MCF 10A (cell line): ENCODE measurements at places on chromosomes 12 and 14. TPM values are rescaled to one million over a fixed set of nuclear protein-coding genes. Genes with fewer than 3 reads are reported as not detected.

- H3K27ac ChIP-seq: no peak overlapping the region
- no peaks in the 10 kb centered on the region for H3K27me3 ChIP-seq
- DNase-seq: no peak
Measured at GRCh38 chr12:105983622-105984320, 155.0 kb downstream of the NUAK1 start.

DNA sequence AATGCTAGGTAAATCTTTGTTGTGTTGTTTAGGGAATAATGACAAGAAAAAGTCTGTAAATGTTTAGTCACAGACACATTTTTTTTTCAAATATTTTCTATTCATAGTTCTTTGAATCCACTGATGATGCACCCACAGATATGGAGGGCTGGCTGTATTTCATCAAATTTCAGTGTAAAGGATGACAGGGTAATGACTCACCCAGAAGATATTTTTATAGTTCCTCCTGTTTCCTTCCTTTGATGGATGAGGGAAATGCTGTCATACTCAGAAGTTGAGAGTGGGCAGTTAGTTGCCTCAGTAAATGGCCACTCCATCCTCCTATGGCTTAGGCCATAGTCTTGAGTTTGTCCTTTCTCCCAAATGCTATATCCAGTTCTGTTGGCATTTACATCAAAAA is 76.9 kb upstream of the REP15 start:
- no peak overlapping the region for H3K4me3 ChIP-seq
- H3K27ac ChIP-seq: peak overlapping the region; percentile 78
- H3K27me3 ChIP-seq: no peaks in the 10 kb centered on the region
- H3K36me3 ChIP-seq: peaks cover 7% of the 10 kb centered on the region
- H3K4me1 ChIP-seq: peaks cover 51% of the 10 kb centered on the region

DNA sequence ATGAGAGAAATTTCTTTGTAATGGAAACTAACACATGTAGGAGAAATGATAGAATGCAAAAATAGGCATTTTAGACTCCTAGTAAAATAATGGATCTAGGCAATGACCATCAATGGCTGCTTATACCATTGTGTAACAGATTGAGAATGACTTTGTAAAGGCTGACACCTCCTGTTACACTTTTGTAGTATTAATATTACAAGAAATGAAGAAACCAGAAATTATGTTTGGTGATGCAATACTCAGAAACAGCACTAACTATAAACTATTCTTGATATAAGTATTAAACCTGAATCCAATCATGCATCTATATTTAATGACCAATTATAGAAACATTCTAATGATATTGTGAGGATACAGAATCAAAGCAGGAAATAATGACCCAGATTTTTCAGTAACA is 108.5 kb upstream of the CNTN1 start:
- H3K27ac ChIP-seq: no peak overlapping the region
- H3K27me3 ChIP-seq: no peaks in the 10 kb centered on the region
- no peaks in the 10 kb centered on the region for H3K36me3 ChIP-seq
- no peak overlapping the region for H3K4me3 ChIP-seq
- H3K4me1 ChIP-seq: no peaks in the 10 kb centered on the region

DNA sequence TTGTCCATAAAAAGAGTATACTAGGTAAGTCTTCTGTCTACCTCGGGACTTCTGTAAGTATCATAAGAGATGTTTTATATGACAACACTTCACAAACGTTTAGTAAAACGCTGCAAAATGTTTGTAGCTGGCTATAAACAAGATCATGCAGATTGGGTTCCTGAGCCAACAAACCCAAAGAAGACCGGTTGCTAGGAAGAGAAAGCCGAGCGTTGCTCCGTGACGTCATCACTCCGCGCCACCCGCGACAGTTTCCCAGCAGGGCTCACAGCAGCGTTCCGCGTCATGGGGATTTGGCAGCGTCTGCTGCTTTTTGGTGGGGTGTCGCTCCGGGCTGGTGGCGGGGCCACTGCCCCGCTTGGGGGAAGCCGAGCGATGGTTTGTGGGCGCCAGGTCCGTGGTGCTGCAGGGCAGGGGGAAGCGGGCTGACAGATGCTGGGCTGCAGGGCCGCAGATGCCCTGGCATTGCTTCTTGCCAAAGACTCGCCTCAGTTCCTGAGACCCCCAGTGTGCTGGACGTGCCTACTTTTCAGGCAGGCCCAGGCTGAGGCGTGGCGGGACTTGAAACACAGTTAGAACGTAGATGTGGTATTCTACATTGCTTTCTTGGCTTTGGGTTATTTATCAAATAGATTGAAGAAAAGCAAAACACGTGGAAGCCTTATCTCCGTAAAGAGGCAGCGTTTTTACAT is at the start of gene NUBPL:
Gene NUBPL (plus strand): TSS at position 250 of the 692 bp plus-strand sequence. CDS start 36 bp downstream, at position 286.
- H3K4me1 ChIP-seq: peaks cover 18% of the 10 kb centered on the region
- peak; percentile 91 for DNase-seq
- H3K27me3 ChIP-seq: peaks cover 16% of the 10 kb centered on the region
- peak within 1 kb of the TSS; percentile 96 for H3K4me3 ChIP-seq

GRCh38 chr14:20774258-20774824 is 6.1 kb downstream of the EDDM3B start:
- DNase-seq: no peak
- no peak overlapping the region for H3K27ac ChIP-seq
- peaks cover 47% of the 10 kb centered on the region for H3K27me3 ChIP-seq
- H3K4me3 ChIP-seq: no peak overlapping the region

DNA sequence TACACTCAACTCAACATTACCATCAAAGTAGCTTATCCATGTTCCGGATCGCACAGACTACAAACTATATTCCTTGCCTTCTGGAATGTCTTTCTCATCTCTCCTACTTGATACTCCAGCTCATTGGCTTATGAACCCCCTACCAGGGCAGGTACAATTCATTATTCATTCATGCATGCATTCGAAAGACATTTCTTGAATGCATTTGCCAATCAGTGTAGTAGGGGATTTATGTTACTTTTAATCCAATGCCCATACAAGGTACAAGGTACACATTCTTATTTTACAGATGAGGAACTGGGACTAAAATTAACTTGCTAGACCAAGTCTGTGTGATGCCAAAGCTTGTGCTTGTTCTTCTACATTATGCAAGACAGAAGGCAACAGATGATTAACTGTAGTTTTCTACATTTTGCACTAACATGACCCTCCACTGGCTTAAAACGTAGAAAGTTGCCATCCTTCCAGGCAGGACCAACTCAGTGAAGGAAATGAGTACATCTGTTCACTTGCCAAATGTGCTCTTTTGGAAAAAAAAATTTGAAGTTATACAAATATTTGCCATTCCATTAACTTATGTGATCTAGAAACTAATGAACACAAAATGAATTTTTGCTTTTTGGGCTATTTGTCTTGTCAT is 53.8 kb upstream of the KCNJ8 start:
- no peak overlapping the region for H3K4me3 ChIP-seq
- no peak for DNase-seq
- no peaks in the 10 kb centered on the region for H3K4me1 ChIP-seq
- H3K27ac ChIP-seq: no peak overlapping the region
- H3K27me3 ChIP-seq: peaks cover 34% of the 10 kb centered on the region

- no peak for DNase-seq
- no peaks in the 10 kb centered on the region for H3K27me3 ChIP-seq
- no peaks in the 10 kb centered on the region for H3K36me3 ChIP-seq
- H3K4me1 ChIP-seq: no peaks in the 10 kb centered on the region
- no peak overlapping the region for H3K27ac ChIP-seq
Measured at GRCh38 chr14:70828188-70828587, 18.9 kb upstream of the MAP3K9 start.

- no peak within 1 kb of the TSS for H3K4me3 ChIP-seq
- peaks cover 88% of the 10 kb centered on the region for H3K27me3 ChIP-seq
- DNase-seq: no peak
Measured at GRCh38 chr14:104604458-104605449, at the start of gene TMEM179. TMEM179 (minus strand) TSS chr14:104604772; CDS start chr14:104604741, 31 bp downstream.

DNA sequence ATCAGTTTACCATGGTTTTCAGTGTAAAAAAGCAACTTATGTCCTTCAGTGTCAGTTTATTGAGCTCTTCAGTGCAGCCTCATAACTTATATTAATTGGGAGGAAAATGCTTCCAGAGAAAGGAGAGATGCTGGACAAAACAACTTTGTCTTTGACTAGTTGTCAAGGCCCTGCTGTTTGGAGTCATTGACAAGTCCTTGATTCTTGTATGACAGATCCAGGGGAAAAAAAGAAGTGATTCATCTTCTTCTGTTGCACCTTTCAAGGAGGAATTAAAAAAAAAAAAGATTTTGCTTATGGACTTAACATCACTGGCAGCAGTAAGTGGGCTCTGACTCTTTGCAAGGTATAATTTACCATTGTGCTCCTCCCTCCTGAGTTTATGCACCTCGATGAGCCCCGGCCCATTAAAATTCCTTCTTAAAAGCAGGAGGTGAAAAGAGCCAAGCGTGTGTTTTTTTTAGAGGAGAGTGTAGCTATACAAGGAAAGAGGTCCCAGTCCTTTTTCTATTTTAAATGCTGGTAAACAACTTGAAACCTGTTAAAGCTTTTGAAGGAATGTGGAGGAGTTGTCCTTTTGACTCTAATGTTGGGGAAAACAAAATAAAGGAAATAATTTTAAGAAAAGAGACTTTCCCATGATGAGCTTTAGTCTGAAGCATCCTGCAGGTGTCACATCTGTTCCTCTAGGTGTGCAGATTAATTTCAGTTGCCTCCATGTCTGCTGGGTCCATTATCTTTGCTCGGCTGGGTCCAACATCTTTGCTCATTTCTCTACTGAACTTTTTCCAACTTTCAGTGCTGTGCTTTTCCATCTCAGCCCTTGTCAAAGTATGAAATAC is 431.6 kb downstream of the RAD51B start:
- DNase-seq: no peak
- H3K36me3 ChIP-seq: peaks cover 7% of the 10 kb centered on the region
- no peak overlapping the region for H3K4me3 ChIP-seq
- H3K27me3 ChIP-seq: no peaks in the 10 kb centered on the region
- H3K4me1 ChIP-seq: peaks cover 64% of the 10 kb centered on the region

DNA sequence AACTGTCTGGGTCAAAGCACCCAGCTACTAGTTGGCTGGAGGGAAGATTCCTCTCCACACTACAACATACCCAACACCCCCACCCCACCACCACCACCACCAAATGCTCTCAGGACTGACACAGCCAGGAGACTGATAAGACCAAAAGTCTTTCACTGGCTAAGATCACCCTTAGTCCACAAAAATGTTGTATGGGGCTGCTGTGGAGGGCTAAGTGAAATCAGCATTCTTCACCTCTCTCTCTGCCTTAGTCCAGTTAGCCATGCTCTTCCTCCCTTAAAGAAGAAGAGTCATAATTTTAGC is 106.2 kb downstream of the NUAK1 start:
- no peak overlapping the region for H3K4me3 ChIP-seq
- H3K27me3 ChIP-seq: no peaks in the 10 kb centered on the region
- no peak for DNase-seq
- peaks cover 6% of the 10 kb centered on the region for H3K4me1 ChIP-seq

DNA sequence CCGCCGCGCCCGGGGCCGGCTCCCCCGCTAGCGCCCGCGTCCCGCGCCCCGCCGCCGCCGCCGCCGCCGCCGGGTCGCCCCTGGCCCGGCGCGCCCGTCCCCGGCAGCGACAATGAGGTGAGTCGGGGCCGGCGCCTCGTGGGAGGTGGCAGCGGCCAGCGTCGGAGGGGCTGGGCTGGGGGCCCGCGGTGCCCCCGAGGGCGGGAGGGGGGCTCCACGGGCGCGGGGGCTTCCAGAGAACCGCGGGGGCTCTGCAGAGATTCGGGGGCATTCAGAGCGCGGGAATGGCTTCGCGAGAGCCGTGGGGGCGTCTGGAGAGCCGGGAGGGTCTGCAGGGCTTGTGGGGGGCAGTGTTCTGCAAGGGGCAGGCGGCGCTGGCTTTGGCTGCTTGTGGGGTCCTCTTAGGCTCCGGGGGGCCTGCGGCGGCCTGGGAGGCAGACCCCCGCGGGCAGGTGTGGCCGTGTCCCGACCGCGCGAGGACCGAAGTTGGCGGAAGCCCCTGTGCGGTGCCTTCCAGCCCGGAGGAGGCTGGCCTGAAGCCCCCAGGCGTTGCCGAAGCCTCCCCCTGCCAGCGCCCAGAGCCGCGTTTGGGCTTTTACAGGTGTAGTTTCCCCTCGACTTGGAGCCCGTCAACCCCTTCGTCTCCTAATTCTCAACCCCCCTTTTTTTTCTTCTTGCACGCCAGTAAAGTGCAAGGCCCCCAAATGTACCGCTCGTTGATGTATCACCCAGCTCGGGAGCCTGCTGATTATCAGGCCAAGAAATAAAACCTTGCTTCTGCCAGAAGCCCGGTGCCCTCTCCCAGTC is 93.1 kb upstream of the EVL start:
- peak overlapping the region; percentile 83 for H3K27ac ChIP-seq
- peak overlapping the region; percentile 91 for H3K4me3 ChIP-seq
- H3K4me1 ChIP-seq: peaks cover 13% of the 10 kb centered on the region
- H3K36me3 ChIP-seq: peaks cover 6% of the 10 kb centered on the region

DNA sequence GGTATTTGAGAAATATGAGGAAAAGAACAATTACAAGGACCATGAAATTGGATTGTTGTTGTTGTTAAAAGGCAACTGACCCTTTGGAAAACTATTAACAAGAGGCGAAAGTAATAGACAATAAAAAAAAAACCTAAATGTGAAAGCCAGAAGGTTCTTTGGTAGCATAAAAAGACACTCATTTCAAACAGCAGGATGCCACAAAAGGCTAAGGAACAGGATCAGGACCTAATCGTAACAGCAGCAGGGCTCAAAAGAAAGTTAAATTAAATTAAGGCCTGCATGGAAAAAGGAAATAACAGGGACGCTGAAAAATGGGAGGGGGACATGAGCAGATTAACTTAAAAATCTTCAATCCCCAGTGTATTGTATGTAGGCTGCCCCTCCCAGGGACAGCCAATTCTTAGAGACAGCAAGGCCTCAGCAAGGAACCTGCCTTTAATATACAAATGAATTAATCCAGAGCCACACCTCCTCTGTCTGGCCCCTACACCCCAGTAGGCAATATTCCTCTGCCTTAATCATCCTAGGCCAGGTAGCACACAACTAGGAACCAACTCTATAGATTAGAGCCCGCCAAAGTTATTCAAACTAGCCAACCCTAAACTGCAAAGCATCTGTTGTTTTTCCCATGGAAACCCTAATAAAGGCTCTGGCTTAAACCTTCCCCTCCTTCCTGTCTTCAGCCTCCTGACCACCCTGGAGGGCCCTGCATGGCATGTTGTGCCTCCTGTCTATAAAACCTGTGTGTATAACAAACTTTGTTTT is 28.4 kb upstream of the AP4S1 start:
- peak overlapping the region; percentile 31 for H3K27ac ChIP-seq
- peaks cover 10% of the 10 kb centered on the region for H3K4me1 ChIP-seq
- no peak overlapping the region for H3K4me3 ChIP-seq
- no peaks in the 10 kb centered on the region for H3K27me3 ChIP-seq
- DNase-seq: no peak

GRCh38 chr14:41167040-41167439 is 439.6 kb upstream of the LRFN5 start:
- no peak overlapping the region for H3K27ac ChIP-seq
- no peak overlapping the region for H3K4me3 ChIP-seq
- no peak for DNase-seq
- peaks cover 6% of the 10 kb centered on the region for H3K4me1 ChIP-seq

GRCh38 chr14:72613975-72614319 is 280.0 kb downstream of the DPF3 start:
- no peaks in the 10 kb centered on the region for H3K36me3 ChIP-seq
- H3K27me3 ChIP-seq: no peaks in the 10 kb centered on the region
- H3K27ac ChIP-seq: no peak overlapping the region
- no peak overlapping the region for H3K4me3 ChIP-seq

GRCh38 chr14:48096897-48097296 is 421.5 kb upstream of the MDGA2 start:
- no peak overlapping the region for H3K4me3 ChIP-seq
- H3K27me3 ChIP-seq: no peaks in the 10 kb centered on the region
- H3K4me1 ChIP-seq: no peaks in the 10 kb centered on the region

- H3K36me3 ChIP-seq: no peaks in the 10 kb centered on the region
- H3K27ac ChIP-seq: no peak overlapping the region
- DNase-seq: peak; percentile 2
- peaks cover 21% of the 10 kb centered on the region for H3K4me1 ChIP-seq
- no peaks in the 10 kb centered on the region for H3K27me3 ChIP-seq
Measured at GRCh38 chr12:77229640-77230442, 164.5 kb upstream of the E2F7 start.

The MLXIP gene
- 34.2 and 35.6 TPM in 2 replicates for total RNA-seq

The KCNH3 gene
- not detected in 2 replicates for total RNA-seq

The ASCL1 gene
- not detected in 2 replicates for total RNA-seq

The NUAK1 gene
- total RNA-seq: 2.6 and 3.4 TPM in 2 replicates

The AMDHD1 gene
- 0.29 and 0.47 TPM in 2 replicates for total RNA-seq
